ENCODE measurements at places on chromosomes 1 and 21. TPM values are rescaled to one million over a fixed set of nuclear protein-coding genes. Genes with fewer than 3 reads are reported as not detected.

- DNase-seq, result no peak
Observed at GRCh38 chr21:28069450-28069923, 923.2 kb downstream of the LTN1 start.

GRCh38 chr1:180793451-180793850, 119.2 kb upstream of the KIAA1614 start:
- peak; percentile 15 for DNase-seq

DNA sequence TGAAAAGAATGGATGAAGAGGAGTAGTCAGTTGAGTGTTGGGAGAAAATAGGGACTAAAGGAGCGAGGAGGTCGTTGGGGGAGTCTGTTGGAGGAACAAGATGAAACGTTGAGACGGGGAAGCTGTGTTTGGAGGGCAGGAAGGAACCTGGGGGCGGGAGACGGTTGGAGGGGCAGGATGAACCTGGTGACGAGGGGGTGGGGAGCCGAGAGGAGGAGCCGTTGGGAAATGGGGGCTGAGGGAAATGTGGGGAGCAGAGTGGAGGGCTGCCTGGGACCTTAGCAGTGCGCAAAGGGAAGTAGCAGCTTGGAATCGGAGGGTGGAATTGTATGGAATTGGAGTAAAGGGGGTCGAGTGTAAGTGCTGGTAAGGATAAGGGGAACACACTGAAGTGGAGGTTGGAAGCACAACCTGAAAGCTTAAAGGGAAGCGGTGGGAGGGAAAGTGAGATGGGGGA, 630 bp downstream of the MTF2 start:
- no peak for DNase-seq

DNA sequence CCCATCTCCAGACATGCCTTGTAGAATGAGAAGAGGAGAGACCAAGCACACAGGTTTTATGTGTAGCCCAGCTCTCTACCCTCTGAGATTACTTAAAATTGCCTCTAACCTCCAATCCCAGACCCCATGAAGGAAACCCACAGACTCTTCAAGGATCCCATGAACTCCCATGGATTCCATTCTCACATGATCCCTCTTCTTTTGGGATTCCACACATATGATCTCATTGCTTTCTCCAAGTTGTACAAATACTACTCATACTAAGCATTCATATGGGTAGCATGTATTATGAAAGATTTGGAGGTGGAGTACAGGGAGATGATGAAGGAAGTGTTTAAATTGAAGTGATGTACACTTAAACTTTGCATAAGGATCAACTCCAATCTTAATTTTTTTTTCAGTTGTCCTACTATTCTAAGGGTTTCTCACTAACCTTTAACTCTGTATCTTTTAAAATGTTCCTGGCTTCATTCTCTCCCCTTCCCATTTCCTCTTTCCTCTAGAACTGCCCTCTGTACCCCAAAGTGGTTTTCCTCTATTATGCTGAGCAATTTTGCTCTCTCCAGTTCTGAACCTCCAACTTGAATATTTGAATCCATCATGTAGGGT, 41.6 kb downstream of the MFSD2A start:
- DNase-seq, result peak; percentile 78

- no peak for DNase-seq
Observed at GRCh38 chr1:2946999-2947690, 74.1 kb upstream of the ACTRT2 start.

DNA sequence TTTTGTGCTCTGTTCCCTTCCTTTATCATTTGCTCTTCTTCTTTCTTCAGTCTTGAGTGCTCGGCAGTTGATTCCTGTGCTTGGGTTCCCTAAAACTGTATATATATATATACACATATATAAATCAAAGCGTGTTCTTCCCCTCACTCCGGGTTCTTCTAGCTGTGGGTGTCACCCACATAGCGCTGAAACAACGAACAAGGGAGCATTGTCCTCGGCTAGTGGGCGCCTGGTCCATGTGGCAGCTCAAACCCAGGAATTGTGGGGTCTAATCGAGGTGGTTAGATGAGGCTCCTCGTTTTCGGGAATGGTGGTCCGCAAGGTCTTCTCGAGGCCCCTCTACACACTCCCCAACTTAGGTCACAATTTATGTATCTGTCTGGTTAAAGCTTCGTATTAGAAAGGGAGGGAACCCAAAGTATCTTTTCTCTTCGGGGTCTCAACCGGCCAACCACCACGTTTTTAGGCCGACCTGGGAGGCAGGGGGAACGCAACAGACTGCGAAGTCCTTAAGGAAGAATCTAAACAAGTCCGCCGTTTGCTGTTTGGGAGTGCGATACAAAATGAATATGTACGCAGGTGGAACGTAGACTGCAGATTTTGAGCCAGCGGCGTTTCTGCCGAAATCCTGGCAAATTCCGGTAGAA, 504 bp upstream of the SDHC start:
- no peak for DNase-seq

GRCh38 chr1:232901255-232901654, 49.2 kb upstream of the NTPCR start:
- no peak for DNase-seq

DNA sequence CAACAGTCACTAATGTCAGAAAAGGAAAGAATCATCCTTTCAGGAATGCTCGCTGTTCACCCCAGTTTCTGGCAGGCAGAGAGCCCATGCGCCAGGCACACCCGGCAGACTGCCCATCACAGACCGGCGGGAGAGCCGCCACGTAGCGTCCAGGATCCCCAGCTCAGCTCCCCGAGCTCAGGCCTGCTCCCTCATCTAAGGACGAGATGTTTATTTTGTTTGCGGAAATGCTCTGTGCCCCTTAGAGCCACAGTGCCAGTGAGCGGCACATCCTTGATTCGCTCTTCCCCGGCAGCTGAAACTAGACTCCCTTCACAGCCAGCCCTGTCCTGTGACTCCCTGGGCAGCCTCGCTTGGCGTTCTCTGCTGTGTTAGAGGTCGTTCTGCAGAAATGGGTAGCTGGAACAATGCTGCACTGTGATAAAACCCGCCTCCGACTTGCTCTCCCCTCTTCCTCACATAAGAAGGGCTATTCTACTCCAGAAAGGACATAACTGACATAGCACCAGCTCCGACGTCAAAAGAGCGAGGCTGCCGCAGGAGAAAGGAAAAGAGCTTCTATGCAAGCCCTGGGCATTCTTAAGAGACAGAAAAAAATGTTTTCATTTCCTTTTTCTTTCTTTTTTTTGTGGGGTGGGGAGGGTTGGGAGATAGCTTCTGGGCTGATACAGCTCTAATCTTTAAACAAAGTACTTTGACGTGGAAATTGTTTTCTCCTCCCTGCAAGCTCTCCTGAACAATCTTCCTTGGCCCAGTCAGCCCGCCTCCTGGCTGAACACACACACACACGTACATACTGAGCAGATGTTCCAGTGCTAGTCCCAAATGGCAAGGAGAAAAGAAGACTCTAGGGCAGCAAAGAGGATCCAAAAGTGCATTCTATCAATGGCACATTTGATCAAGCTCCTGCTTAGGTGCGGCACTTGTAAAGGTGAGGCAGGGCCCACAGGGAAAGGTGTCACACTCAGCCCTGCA, 37.2 kb downstream of the MRAP start:
- DNase-seq, result no peak

DNA sequence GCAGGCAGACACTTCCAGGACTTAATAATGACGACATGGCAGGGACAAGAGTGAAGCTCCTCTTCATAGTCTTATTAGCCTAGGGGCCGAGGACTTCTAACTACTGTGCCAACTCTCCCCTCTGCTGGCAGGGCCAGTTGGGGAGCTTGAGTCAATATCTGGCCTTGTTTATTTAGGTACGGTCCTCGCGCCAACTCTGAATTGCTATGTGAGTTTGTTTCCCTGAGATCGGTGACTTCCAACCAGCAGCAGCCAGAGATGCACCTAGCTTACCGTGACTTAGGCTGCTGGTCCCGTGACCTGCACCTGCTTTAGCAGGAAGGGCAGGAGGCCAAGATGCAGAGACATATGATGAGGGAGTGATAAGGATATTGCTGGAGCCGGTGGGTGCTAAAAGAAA, 451.1 kb downstream of the PCP4 start:
- DNase-seq, result no peak

DNA sequence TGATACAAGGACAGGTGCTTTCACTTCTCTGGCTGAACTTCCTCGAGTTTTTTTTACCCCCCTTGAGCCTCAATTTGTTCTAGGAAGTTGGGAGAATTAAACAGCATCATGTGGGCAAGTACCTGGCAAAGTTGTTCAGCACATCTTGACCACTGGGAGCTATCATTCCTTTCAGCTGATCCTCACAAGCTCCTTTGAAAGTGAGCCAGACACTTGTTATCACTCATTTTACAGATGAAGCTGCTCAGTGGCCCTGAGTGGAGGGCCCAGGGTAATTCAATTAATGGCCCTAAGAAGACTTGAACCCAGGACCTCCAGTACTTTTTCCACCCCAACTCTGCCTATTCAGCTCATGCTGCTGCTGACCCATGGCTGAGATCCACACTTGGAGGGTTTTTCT, 2.0 kb downstream of the RGS8 start:
- no peak for DNase-seq

GRCh38 chr1:209497729-209498128, 85.8 kb upstream of the CAMK1G start:
- no peak for DNase-seq

FTCD gene
- 0.36 TPM for total RNA-seq

SPRR5 gene
- total RNA-seq, result not detected

MFSD2A gene
- total RNA-seq, result 3.6 TPM

MAP3K21 gene
- under 0.01 TPM for total RNA-seq

RBM8A gene
- 49.8 TPM for total RNA-seq
